ENCODE measurements at places on chromosomes 7 and 10.

- DNase-seq, result no peak
Measured at GRCh38 chr7:4164556-4164955, 517.5 kb upstream of the FOXK1 start.

DNA sequence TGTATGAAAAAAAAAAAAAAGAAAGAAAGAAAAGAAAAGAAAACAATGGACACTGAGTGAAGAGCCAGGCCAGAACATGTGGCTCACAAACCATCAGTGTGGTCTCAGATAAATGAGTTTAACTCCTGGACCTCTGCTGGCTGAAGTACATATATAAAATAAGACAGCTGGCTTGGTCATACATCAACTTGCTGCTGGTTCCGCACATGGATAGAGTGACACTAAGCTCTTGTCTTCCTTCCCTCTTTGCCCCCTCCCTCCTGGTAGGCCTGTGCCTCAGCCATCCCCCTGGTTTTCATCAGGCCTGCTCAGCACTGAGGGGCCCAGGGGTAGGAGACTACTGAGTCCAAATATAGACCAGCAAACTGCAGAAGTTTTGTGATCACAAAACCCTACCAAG lies 58.1 kb upstream of the DGKI start:
- no peak for DNase-seq

DNA sequence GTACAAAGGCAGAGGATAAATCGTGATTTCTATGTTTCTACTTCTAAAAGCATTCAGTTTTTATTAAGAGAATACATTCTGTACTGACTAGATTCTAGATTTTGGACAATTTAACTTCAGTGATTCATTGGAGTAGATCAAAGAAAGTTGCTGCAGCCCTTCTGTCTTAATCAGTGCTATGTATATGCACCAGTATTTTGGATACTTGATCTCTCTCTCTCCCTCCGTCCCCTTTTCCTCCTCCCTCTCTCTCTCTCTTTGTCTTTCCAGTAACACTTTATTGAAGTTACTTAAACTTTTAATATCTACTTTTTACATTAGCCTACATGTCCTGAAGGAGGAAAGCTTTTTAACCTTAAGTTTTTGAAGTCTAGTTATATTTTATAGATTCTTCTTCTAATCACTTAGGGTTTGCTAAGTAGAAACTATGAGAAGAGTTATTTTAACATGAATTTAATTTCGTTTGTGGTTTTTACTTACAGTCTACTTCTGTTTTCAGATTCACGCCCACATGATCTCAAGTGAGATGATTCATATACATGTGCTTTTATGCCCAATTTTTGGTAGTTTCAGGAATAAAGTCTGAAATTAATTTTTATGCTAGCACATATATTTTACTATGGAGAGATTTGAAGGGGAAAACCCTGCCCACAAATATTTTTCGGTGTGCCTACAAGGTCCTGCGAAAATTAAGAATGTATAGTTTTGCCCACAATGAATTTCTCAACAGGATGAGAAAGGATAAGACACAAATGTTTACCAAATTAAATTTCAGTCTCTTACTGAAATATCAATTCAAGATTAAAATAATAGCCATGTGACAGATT lies 9.1 kb downstream of the MDFIC start:
- DNase-seq, result no peak

DNA sequence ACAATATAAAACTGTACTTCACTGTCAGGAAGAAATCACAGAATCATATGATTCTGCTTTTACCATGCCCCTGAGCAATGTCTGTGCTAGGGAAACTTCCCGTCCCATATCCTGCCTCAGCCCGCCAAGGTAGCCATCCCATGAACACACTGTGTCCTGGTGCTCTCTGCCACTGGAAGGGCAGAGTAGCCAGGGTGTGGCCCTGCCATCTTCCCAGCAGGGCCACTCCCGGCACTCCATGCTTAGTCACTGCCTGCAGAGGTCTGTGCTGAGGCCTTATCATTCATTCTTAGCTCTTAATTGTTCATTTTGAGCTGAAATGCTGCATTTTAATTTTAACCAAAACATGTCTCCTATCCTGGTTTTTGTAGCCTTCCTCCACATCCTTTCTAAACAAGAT lies 31.8 kb downstream of the AP3M1 start:
- DNase-seq, result no peak

- no peak for DNase-seq
Measured at GRCh38 chr10:81116201-81116600, 578.5 kb downstream of the SH2D4B start.

DNA sequence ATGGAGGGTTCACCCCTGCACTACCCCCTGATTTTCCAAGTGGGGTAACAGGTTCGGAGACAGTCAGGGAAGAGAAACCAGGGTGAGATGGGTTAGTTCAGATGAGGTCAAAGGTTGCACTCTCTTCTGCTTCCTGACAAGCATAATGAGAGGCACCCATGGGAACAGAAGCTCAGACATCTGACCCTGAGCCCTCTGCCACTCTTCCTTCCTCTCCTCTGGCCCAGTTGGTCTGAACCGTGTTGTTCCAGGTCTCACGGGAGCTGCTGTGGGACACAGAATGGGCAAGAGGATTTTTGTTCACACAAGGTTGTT lies 38.4 kb downstream of the DNAJB12 start:
- no peak for DNase-seq

DNA sequence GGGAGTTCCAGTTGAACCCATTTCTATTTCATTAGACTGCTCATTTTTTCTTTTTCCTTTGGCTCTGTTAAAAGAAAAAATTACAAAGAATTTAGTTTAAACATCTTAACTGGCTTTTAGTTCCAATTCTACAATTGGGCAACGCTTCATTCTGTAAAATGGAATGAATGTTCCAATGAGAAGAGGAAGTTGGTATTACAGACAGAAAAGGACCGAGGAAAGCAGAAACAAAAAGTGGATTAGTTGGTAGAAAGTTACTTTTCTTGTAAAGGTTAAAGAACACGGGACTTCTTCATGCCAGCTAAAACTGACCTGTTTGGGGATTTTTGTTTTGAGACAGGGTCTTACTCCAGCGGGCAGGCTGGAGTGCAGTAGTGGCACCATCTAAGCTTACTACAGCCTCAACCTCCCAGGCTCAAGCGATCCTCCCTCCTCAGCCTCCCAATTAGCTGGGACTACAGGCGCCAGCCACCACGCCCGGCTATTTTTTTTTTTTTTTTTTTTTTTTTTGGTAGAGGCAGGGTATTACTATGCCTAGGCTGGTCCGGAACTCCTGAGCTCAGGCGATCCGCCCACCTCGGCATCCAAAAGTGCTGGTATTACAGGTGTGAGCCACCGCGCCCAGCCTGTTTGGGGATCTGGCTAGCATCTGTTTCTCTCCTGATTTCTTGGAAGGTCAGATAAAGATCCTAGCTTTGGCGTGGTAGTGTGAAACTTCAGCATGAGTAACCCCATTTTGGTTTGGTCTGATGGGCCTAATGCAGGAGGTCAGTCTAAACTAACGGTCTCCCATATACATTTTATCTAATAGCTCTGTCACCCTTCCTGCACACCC lies 1.3 kb upstream of the VDAC2 start:
- DNase-seq, result no peak

DNA sequence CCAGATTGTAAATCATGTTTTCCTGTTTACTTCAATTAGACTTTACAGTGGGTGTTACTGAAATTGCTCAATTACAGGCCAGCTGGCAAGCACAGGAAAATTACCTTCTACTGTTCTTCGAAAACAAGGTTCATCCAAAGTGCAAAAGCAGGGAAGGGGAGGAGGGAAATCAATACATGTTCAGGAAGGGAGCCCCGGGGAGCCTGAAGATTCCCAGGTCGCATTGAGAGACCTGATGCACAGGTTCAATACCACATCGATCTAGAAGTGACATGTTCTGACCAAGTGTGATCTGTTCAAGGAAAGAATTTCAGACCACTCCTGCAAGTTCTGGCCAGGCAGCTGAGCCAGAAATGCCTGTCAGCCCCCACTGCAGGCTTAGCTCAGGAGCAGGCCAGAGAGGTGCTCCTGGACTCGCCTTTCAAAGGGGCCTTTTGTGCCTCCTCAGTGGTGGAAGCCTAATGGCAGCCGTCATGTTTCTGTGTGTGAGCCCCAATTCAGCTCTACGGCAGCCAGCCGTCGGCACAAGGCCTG lies 35.9 kb downstream of the FAM53B start:
- no peak for DNase-seq

GRCh38 chr7:132436121-132436520 lies 140.1 kb downstream of the PLXNA4 start:
- DNase-seq, result no peak

DNA sequence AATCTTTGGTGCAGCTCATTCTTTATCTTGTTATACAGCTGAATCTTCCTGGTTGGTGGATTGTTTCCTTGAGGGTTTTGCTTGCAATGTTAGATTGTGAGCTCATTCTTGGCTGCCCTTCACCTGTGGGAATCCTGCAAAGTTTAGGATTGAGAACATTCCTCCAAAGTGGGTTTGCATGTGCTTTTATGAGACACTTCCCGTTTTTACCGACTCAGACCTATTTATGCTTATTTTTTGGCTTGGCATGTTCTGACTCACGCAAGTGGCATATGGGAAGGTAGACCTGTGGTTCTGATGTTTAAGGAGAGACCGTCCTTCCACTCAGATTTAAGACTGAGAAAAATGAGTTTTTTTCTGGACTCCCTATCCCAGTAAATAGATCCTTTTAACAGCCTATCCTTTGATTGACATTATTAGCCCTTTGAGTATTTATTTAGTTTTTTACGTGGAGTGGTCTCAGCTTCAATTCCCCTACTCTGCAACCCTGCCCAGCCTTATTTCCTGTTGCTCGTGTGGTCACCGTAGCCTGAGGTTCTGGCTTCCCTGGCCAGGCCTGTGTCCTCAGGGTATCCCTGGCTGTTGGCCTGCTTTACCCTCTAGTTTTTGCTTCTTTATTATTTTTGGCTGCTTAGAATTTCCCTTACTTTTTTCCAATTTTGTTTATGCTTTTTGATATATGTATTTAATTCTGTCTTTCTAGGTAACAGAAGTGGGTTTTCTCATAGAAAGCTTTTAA lies 13.4 kb upstream of the PRF1 start:
- DNase-seq, result no peak

DNA sequence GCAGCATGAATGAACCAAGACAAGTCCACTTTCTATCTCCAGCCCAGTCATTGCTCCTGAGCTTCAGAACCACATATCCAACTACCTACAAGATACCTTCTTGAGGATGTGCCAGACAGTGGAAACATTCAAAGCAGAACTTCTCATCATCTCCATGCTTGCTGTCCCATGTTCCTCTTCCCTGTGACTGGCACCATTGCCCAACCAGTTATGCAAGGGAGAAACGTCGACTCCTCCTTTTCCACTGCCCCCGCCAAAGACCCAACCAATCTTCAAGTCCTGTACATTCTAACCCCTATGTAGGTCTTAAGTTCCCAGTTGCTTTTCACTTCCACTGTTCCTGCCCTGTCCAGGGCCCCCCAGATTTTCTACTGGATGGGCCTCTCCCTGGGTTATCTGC lies 225.7 kb downstream of the RPS24 start:
- no peak for DNase-seq

- no peak for DNase-seq
Measured at GRCh38 chr10:44984671-44985101, 6.1 kb upstream of the DEPP1 start.
